Activated CD4-positive, alpha-beta T cell treated with anti-CD3 and anti-CD28 coated beads, Interleukin-2, amount 50 U/mL, for 4 hours (primary cell): ENCODE measurements at places on chromosomes 2 and 18.

DNA sequence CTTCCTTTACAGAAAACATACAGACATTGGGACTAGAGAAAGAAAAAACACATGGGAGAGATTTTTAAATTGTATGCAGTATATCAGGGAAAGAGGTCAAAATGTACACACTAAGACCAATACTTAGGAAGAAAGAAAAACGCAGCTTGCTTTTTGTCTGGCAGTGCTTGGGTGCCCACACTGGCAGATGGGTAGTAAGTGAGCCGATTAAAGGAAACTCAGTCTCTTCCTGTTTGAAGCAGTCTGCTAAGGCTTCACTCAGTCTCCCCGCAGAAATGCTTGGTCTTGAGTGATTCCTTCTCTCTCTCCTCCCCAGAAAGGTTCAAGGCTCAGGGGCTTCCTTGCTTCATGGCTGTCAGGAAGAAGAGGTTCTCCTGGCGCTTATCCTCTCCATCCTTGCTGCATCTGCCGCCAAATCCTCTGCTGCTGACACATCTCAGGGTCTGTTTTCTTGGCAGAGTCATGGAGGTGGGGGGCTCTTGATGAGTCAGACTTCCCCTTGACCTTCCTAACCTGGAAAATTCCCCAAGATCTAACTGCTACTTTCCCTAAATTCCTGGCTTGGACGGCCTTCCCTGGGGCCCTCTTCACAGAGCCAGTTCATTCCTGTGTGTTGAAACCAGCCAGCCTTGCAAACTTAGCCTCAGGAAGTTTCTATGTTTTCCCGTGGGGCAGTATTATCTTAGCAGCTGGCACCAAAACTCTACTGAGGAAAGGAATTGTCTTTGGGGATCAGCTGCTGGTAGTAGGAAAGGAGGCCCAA lies 10.5 kb upstream of the TMSB10 start:
- DNase-seq, result no peak

- DNase-seq, result no peak
Observed at GRCh38 chr2:157440404-157441071, 3.4 kb downstream of the CYTIP start.

DNA sequence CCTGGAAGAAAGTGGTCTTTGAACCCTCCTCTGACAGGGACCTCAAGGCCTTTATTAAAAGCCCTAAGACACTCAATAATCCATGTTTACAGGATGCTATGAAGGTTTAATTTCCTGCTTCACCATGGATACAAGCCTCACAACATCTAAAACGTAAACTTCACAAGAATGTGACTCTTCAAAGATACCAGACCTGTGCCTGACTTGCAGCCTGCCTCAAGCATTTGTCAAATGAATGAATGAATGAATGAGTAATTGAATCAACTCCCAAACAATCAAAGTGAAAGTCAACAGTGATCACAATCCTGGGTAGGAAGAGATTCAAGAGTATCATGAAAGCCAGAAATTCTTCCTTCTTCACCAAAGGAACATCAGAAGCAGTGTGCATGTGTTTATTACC lies 30.4 kb downstream of the KLF7 start:
- no peak for DNase-seq

- no peak for DNase-seq
Observed at GRCh38 chr2:191432121-191432520, 186.9 kb downstream of the MYO1B start.

GRCh38 chr18:4107049-4107467 lies 348.0 kb downstream of the DLGAP1 start:
- DNase-seq, result no peak

- no peak for DNase-seq
Observed at GRCh38 chr2:20035955-20036666, 15.3 kb downstream of the LAPTM4A start.

DNA sequence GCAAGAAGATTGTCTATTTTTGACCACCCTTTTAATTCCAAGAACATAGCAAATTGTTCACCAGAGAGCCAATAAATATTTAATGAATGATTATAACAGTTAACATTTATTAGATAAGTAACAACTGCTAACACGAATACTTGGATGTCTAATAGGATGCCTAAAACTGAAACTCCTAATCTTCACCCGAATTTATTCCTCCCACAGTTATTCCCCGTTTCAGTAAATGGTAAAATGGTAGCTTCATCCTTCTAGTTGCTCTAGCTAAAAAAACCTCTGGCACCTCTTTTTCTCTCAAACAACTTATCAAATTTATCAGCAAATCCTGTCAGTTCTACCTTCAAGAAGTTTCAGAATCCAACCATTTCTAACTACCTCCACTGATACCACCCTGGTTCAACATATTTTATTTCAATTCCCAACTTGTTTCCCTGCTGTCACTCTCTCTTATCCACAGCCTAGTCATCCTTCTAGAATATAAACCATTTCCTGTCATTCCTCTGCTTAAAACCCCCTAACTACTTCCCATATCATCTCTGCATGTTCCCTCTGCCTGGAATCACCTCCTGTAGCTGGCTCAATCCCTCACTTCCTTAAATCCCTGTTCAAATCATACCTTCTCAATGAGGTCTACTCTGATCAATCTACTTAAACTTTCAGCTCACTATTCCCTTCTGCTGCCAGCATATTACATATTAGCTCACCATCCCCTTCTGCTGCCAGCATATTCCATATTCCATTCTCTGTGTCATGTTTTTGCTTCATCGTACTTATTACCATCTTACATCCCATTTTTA lies 93.8 kb downstream of the ROCK2 start:
- DNase-seq, result no peak

DNA sequence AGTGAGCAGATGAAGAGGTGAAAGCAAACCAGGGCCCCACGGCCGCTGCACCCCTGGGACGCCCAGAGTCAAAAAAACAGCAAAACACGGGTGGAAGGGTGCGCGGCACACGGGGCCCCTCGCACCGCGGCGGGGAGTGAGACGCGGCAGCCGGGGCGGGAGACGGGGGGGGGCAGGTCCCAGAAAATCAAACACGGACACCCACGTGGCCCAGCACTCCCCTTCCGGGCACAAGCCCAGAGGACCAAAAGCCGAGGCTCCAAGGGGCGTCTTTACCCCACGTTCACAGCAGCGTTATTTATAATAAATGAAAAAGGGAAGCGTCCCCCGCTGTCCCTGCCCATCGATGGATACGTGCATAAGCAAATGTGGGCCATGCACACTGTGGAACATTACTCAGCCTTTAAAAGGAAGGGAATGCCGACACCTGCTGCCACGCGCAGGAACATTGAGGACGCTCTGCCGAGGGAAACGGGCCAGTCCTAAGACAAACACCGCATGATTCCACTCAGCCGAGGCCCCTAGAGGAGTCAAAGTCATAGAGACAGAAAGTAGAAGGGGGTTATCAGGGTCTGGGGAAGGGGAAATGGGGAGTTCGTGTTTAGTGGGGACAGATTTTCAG lies 677 bp upstream of the COPS9 start:
- DNase-seq, result peak; percentile 13

- no peak for DNase-seq
Observed at GRCh38 chr2:15630121-15630977, 38.7 kb downstream of the DDX1 start.

DNA sequence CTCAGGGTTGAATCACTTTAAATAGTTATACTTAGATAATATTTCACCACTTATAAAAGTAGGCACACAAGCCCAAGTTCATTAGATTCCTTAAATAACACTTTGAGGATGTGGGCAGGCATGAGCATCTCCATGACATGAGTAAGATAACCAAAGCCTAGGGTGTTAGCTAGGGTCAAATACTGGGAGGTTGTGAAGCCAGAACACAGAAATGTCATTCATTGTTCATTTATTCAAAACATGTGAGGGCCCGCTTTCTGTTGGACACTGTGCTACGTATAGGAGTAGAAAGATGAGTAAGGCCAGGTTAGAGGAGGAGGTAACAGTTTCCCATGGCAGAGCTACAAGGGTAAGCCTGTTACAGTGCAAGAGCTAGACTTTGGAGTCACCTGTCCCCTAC lies 93.5 kb upstream of the NEDD4L start:
- no peak for DNase-seq

- DNase-seq, result no peak
Observed at GRCh38 chr2:216855605-216856004, 4.3 kb downstream of the TNP1 start.

DNA sequence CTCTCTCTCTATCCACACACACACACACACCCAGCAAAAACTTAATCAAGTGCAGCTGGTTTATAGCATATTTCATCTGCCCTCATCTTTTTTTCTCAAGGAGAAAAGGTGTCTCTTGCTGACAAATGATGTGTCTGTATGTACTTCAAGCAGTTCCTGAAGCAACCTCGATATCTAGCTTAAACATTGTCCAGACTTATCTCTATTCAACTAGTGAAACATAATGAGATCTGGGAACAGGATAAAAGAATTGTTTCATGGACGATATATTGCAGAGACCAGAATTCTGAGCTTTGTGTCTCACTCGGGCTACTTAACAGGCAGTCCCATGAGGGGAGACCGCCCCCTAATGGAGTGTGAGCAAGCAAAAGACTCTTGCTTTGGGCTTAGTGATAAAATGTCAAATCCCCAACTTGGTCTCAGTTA lies 929.2 kb upstream of the SOX11 start:
- DNase-seq, result no peak

- no peak for DNase-seq
Observed at GRCh38 chr2:150878356-150878755, 383.3 kb downstream of the RBM43 start.

DNA sequence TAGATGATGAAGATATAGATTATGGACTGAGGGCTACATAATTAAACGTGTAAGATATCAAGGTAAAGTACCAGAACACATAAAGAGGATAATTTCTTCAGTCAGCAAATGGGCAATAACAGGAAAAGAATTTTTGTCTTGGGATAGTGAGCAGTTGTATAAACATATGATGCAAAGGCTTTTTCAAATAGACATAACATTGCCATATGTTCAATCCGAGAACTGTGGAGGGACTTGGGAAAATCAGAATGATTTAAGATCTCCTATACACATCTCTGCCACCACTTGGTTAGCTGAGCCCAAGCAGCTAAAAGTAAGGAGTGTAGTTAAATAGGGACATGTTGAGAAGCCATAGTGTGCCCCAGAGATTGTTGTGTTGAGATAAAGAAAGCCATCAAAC lies 287.6 kb upstream of the ZNF521 start:
- no peak for DNase-seq

GRCh38 chr2:79666430-79666829 lies 153.6 kb downstream of the CTNNA2 start:
- no peak for DNase-seq

DNA sequence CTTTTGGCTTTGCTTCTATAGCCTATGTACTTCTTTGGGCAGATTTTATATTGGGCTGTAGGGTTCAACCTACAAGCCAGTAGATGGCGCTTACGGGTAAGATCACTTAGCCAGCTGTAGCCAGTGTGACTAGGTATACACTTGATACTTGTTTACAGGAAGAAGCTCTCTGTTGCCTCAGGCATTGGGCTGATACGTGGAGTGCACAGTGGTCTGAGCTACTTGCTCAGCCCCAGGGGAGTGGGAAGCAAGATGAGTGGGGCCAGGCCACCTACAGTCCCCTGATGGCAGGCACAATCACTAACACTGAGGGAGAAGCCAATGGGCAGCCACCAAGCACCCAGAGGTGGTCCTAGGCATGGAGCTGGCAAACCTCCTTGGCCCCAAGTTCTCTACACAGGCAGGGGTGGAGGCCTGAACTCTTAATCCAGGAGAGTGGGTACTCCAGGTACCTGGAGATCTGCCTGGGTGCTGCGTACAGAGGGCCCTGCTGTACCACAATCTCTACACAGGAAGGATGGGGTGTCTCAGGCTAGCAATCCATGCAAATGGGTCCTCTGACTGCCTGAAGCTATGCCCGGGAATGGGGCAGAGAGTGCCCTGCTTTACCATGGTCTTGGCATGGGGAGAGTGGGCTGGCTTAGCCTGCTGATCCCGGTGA lies 122.2 kb downstream of the NCOA1 start:
- no peak for DNase-seq

GRCh38 chr2:207768168-207768865 lies 1.4 kb downstream of the FZD5 start:
- no peak for DNase-seq

- DNase-seq, result no peak
Observed at GRCh38 chr2:208674919-208675318, 268.3 kb downstream of the PTH2R start.

GRCh38 chr18:35467624-35468016 lies 30.1 kb downstream of the INO80C start:
- DNase-seq, result no peak

GRCh38 chr2:12176623-12177454 lies 430.4 kb downstream of the LPIN1 start:
- DNase-seq, result no peak

- DNase-seq, result no peak
Observed at GRCh38 chr18:68642003-68642402, 72.9 kb downstream of the TMX3 start.

- no peak for DNase-seq
Observed at GRCh38 chr18:8952769-8953760, 149.4 kb upstream of the NDUFV2 start.

- DNase-seq, result no peak
Observed at GRCh38 chr2:143575340-143575739, 446.1 kb downstream of the ARHGAP15 start.

GRCh38 chr18:30150586-30151250 lies 891.8 kb downstream of the DSC3 start:
- no peak for DNase-seq

GRCh38 chr18:2636126-2636631 lies 19.3 kb upstream of the SMCHD1 start:
- DNase-seq, result no peak

GRCh38 chr2:207876842-207877535 lies 107.3 kb upstream of the FZD5 start:
- DNase-seq, result no peak

DNA sequence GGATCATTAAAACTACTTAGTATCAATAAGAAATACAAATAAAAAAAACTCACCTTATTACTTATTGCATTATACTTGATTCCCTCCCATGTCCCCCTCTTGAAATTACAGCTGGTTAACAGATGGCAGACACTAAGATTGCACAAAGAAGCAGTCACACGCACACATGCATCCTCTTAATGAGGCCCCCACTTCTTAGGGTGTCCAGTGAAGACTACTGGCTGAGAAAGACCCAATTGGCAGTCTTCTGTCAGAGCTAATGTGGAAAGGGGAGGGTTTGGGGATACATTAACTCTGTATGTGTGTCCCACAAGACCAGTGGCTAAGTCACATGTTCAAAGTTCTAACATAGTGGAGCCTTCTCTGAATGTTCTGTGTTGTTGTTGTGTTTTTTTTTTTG lies 210.7 kb downstream of the MTX2 start:
- DNase-seq, result no peak

GRCh38 chr18:11987527-11987926 lies 6.2 kb downstream of the IMPA2 start:
- DNase-seq, result no peak
